ENCODE measurements at places on chromosomes 7 and 10. TPM values are rescaled to one million over a fixed set of nuclear protein-coding genes. Genes with fewer than 3 reads are reported as not detected.
A peak's percentile ranks its signal among the peaks of the same experiment; 100 is the strongest.

DNA sequence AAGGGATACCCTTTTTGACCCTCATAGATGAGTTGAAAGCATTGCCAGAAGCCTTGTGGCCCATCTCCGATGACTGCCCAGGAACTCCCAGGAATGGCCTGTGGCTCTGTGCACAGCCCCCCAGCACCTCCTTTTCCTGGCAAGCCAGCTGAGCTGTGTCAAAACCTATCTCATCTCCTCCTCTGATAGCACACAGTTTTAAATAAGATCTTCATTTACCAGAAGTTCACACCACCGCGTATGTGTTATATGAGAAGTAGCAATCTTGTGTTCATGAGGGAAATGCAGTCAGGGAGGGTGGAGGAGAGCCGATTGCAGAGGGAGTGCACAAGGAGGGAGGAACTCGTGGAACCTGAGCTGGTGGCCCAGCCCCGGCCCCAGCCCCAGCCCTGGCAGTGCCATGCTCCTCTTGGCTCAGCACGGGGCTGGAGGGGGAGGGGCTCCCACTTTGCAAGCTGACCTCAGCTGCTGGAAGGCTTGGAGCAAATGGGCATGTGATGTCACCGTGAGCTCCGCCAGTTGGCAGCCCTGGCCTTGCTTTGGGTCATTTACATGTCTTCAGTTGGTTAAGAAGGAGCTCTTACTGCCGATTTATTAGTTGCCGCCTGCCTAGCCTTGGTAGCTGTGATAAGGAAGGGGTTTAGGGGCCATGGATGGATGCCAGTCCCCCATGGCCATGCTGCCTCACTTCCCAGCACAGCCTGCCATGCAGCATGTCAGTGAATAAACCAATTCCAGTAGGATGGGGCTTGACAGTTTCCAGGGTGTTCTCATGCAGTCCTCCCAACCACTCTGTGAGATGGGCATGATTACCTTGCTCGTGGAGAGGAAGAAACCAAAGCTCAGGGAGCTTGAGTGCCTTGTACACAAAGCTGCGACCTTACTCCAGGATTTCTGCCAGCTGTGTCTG is 20.0 kb downstream of the UNC5B start:
- H3K27me3 ChIP-seq, result no peaks in the 10 kb centered on the region
- no peak overlapping the region for H3K4me3 ChIP-seq
- peaks cover 50% of the 10 kb centered on the region for H3K4me1 ChIP-seq
- no peaks in the 10 kb centered on the region for H3K36me3 ChIP-seq
- DNase-seq, result peak; percentile 77

Gene ACTR1A
- total RNA-seq, result 92.5 TPM

GRCh38 chr10:427761-428519 is 261.5 kb downstream of the DIP2C start:
- H3K36me3 ChIP-seq, result no peaks in the 10 kb centered on the region
- no peaks in the 10 kb centered on the region for H3K27me3 ChIP-seq
- H3K4me1 ChIP-seq, result no peaks in the 10 kb centered on the region
- no peak for DNase-seq
- no peak overlapping the region for H3K4me3 ChIP-seq

GRCh38 chr7:39816462-39817060 is 133.5 kb upstream of the CDK13 start:
- H3K36me3 ChIP-seq, result no peaks in the 10 kb centered on the region
- H3K4me1 ChIP-seq, result no peaks in the 10 kb centered on the region
- H3K27ac ChIP-seq, result no peak overlapping the region
- peaks cover 33% of the 10 kb centered on the region for H3K27me3 ChIP-seq
- no peak for DNase-seq

Gene NUPR2
- total RNA-seq, result 0.98 TPM

- H3K27me3 ChIP-seq, result no peaks in the 10 kb centered on the region
- no peak overlapping the region for H3K27ac ChIP-seq
Measured at GRCh38 chr10:129213256-129213655, 253.8 kb upstream of the MGMT start.

Gene PDE1C
- total RNA-seq, result 13.0 TPM

Measured in upper lobe of right lung (tissue), 1 donor.